ENCODE measurements at places on chromosomes 13 and 19.

- no peak for DNase-seq
Observed at GRCh38 chr13:22793598-22794134, 387.1 kb upstream of the SGCG start.

GRCh38 chr13:72757792-72758535 lies 23.7 kb downstream of the DIS3 start:
- no peak for DNase-seq

GRCh38 chr13:109272595-109273325 lies 513.6 kb downstream of the IRS2 start:
- DNase-seq = no peak

GRCh38 chr13:29483623-29484022 lies 111.9 kb downstream of the SLC7A1 start:
- DNase-seq = no peak

- DNase-seq = no peak
Observed at GRCh38 chr19:42151782-42152684, 19.8 kb upstream of the POU2F2 start.

- no peak for DNase-seq
Observed at GRCh38 chr13:114334305-114335053, 20.2 kb downstream of the CHAMP1 start.

DNA sequence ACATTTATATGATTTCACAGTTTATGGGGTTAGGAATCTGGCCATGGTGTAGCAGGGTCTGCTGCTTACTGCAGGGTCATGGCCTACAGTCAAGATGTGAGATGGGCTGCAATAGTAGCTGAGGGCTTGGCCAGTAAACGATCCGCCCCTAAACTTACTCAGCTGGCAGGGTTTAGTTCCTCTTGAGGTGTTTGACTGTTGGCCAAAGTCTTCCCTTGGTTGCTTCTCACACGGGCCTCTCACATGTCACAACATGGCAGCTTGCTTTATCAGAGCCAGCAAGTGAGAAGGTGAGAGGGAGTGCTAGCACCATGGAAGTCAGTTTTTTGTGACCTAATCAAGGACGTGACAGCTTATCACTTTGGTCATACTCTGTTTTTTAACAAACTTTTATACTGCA lies 77.1 kb downstream of the DNAJC3 start:
- no peak for DNase-seq

- DNase-seq = no peak
Observed at GRCh38 chr19:51539821-51540366, 8.4 kb upstream of the SIGLEC6 start.

- no peak for DNase-seq
Observed at GRCh38 chr13:22748866-22749577, 431.8 kb upstream of the SGCG start.

DNA sequence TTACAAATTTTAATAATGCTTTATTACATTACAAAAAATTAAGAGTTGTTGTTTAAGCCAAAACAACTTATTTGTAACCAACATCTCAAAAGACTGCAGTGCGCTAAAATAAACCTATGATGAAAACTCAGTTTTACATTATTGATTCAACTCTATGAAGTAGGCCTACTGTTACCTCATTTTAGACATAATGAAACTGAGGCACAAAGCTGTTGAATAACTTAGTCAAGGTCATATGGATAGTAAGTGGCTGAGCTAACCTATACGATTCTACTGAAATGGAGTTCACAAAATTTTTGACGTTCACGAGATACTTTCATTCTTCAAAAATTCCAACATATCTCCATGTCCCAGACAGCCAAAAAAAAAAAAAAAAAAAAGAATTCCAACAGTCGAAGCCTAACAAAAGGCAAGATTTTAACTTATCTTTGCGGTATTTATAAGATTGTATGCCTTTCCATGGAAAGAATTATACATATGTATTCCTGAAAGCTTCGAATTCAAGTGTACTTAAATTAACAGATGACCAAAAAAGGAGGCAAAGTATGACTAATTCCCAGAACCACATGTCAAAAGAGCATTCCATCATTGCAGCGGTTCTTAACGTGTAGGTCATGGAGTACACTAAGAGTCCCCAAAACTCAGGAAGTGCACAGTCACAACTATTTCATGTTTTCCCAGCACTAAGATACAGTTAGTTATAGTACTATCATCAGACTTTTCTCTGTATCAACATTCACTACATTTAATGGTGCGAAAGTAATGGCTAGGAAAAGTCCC lies 69.4 kb downstream of the PSPC1 start:
- DNase-seq = no peak

GRCh38 chr19:48997972-48998371 lies 4.3 kb downstream of the RUVBL2 start:
- peak; percentile 83 for DNase-seq

GRCh38 chr19:47255879-47256692 lies at the start of gene CCDC9:
CCDC9 (plus strand) TSS chr19:47256525; CDS start chr19:47258401, 1,876 bp downstream.
- DNase-seq = peak; percentile 95

- DNase-seq = no peak
Observed at GRCh38 chr19:18002347-18002850, 5.6 kb upstream of the ARRDC2 start.

DNA sequence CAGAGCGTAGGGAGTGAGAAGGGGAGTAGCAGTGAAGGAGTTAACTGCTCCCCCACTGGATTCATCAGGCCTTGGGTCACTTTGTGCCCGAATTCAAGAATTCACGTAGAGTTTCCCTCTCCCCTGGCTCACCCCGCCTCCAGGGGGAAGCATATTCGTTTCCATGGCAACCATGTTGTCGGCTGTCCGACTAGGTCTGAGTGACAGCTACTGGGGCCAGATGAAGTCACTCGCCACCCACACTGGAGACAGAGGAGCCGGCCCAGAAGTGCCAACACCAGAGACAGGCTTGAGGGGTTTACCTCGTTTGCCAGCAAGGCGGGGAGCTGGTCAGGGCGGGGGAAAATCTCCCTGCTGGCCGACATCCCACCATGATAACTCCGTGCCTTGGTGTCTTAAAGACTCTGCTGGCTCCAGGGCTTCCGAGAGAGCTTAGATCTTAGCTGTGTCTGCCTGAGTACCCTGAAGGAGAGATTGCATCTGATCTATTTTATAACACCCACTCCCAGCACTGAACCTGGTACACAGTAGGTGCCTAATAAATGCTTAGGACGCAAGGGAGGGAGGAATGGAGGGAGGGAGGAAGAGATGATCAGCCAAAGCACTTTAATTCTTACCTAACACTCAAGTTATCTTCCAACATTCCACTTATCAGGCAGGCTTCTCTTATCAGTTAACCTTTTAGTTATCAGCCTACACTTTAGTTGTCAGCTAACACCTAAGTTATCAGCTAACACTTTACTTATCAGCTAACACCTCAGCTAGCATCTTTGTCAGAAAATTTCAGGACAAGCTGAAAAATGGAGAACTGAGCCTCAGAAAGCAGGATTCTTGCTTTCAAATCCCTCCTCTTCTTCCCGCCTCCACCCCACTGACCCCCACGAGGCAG lies 57.2 kb upstream of the ZNRF4 start:
- DNase-seq = peak; percentile 55

DNA sequence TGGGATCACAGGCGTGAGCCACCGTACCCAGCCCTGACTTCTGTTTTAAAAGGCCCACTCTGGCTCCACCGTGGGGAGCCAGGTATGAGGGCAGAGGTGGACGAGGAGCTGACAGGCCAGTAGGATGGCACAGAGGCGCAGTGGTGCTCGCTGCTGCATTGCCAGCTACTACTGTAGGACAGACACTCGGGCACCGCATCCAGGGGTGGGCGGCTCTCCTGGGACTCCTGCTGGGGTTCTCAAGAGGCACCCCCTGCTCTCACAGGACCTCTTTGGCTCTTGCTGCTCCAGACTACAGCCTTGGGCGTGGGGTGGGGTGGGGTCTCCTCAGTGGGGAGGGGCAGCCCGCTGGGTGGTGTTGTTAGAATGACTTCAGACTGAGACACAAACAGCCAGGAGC lies 53.4 kb downstream of the LATS2 start:
- no peak for DNase-seq
